ENCODE measurements at places on chromosomes 16 and 17.

- DNase-seq, result no peak
Measured at GRCh38 chr16:87496447-87496801, 3.6 kb upstream of the ZCCHC14 start.

DNA sequence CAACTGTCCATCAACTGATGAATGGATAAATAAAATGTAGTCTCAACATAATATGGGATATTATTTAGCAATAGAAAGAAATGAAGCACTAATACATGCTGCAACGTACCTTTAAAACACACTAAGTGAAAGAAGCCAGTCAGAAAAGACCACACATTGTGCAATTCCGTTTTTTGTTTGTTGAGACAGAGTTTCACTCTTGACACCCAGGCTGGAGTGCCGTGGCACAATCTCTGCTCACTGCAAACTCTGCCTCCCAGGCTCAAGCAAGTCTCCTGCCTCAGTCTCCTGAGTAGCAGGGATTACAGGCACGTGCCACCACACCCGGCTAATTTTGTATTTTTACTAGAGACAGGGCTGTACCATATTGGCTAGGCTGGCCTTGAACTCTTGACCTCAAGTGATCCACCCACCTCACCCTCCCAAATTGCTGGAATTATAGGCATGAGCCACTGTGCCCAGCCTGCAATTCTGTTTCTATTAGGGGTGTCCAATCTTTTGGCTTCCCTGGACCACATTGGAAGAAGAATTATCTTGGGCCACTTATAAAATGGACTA is 40.1 kb downstream of the SCNN1B start:
- no peak for DNase-seq

DNA sequence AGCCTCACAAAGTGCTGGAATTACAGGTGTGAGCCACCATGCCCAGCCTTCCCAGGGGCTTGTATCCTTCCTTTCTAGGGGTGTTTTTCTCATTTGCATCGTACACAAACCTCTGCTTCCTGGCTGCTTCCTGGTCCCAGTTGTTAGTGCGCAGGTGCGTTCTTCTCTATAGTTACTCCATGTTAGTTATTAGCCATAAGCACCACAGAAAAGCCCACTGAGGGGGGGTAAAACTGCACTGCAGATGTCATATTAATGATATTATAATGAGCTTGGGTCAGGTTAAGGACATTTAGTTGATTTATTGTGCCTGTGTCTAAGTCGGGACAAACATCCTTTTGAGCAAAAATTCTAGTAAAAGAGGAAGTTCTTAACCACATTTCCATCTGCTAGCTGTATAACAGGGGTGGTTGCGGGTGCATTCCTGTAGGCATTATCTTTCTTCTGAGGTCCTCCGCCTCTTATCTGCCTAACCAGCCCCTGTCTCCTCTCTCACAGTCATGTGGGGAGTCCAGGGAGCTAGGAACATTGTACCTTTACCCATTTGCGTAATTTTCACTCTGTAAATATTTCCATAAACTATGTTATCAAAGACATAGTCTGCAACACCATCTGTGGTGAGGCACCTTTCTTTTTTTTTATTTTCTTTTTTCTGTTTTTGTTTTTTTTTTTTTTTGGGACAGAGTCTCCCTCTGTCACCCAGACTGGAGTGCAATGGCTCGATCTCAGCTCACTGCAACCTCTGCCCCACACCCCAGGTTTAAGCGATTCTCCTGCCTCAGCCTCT is 23.6 kb upstream of the ATF7IP2 start:
- no peak for DNase-seq

GRCh38 chr17:28968914-28969295 is 17.6 kb upstream of the PHF12 start:
- no peak for DNase-seq

- no peak for DNase-seq
Measured at GRCh38 chr17:69551212-69552010, 136.9 kb downstream of the MAP2K6 start.

DNA sequence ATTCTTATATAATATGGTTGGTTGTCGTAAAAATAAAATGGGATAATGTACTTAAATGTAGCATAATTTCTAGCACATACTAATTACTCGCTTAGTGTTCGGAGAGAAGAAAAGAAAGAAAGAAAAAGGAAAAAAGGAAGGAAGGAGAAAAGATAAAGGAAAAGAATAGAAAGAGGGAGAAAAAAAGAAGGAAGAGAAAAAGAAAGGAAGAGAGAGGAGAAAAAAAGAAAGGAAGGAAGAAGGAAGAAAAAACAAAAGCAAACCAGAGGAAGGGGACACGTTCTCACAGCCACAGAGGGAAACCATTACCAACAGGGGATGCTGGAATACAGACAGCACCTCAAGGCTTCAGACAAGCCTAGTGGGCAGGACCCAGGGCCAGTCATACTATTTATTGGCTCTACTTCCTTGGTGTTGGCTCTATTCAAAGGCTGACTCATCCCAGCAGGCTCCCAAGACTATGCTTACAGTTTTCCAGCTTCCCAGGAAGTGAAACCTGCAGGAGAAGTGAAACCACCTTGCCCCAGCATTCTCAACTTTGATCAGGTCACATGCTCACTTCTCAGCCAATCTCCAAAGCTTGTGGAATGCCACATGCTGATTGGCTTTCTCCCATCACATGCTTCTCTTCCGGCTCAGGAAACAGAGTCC is 273.5 kb upstream of the IRX5 start:
- DNase-seq, result no peak

Measured in pons (tissue), 1 donor.